ENCODE measurements at places on chromosomes 4 and X.
A peak's percentile ranks its signal among the peaks of the same experiment; 100 is the strongest.

DNA sequence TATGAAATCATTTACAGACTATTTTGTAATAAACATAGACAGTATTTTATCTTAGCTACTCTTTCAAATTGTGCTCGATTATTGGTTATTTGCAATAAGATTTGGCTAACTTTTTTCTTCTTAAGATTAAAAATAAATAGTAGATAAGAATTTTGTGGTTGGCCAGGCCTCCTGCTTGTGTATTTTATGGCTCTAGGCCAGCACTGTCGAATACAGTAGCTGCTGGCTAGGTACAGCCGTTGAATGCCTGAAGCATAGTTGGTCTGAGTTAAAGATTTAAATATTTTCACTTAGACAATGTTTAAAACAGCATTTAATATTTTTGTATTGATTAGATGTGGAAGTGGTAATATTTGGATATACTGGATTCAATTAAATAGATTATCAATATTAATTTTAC is 481.0 kb downstream of the SPRY1 start:
- H3K4me1 ChIP-seq = no peaks in the 10 kb centered on the region
- no peak overlapping the region for H3K4me3 ChIP-seq
- DNase-seq = no peak
- H3K36me3 ChIP-seq = no peaks in the 10 kb centered on the region
- H3K27ac ChIP-seq = no peak overlapping the region

GRCh38 chrX:13177921-13178566 is 133.6 kb upstream of the FAM9C start:
- DNase-seq = no peak
- H3K27me3 ChIP-seq = no peaks in the 10 kb centered on the region
- no peaks in the 10 kb centered on the region for H3K4me1 ChIP-seq
- H3K4me3 ChIP-seq = no peak overlapping the region

DNA sequence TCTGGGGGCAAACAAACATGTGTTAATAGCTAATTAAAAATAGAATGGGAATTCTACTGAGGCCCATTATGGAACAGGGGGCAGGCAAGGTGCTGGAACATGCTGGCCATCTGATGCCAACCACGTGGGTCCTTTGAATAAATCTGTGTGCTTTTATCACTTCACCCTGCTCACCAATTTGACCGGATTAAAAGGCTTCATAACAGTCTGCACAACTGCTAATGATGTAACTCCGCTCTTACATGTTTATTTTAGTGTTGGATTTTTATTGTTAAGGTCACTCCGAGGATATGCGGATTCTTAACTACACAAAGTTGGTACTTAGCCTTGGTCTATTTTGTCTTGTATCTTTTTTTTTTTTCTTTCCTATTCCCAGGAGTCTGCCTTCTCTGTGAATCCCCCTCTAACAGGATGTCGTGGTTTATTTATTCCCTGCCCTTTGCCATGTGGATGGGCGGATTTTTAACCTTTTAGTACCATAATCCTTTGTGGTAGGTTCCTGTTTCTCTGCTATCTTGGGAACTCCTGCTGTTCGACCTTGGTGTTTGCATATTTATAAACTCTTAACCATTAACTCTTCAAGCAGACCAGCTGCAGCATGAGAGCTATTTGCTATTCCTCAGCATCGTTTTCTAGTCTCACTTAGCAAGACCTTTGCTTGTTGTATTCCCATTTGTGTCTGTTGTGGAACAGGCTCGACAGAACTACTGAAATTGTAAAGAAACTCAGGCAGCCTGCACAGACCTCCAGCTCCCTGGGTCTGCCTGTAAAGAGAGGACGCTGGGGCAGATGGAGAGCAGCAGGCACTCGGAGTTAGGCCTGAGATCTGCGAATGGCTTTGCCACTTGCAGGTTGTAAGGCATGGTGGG is 38.0 kb downstream of the TRIM2 start:
- H3K27me3 ChIP-seq = no peaks in the 10 kb centered on the region
- H3K27ac ChIP-seq = no peak overlapping the region
- H3K4me3 ChIP-seq = no peak overlapping the region
- peak; percentile 73 for DNase-seq
- H3K36me3 ChIP-seq = no peaks in the 10 kb centered on the region

DNA sequence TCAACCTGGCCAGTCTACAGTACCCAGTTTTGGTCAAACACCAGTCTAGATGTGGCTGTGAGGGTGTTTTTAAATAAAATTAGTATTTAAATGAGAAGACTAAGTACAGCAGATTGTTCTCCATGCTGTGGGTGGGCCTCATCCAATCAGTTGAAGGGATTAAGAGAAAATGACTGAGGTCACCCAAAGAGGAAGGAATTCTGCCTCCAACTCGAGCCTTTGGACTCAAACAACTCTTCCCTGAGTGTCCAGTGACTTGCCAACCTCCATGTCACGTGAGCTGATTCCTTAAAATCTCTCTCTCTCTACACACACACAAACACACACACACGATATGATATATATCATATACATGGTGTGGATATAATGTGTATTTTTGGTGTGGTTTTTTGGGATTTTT is 10.0 kb downstream of the TREX2 start:
- no peak for DNase-seq
- H3K27ac ChIP-seq = no peak overlapping the region
- H3K4me3 ChIP-seq = no peak overlapping the region
- no peaks in the 10 kb centered on the region for H3K36me3 ChIP-seq
- H3K27me3 ChIP-seq = no peaks in the 10 kb centered on the region

DNA sequence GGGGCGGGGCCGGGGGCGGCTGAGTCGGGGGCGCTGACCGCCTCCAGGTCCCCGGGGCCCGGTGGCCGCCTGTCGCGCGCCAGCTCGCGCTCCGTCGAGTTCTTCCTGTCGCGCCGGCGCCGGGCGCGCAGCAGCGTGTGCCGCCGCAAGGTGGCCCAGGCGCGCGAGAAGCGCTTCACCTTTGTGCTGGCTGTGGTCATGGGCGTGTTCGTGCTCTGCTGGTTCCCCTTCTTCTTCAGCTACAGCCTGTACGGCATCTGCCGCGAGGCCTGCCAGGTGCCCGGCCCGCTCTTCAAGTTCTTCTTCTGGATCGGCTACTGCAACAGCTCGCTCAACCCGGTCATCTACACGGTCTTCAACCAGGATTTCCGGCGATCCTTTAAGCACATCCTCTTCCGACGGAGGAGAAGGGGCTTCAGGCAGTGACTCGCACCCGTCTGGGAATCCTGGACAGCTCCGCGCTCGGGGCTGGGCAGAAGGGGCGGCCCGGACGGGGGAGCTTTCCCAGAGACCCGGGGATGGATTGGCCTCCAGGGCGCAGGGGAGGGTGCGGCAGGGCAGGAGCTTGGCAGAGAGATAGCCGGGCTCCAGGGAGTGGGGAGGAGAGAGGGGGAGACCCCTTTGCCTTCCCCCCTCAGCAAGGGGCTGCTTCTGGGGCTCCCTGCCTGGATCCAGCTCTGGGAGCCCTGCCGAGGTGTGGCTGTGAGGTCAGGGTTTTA is 1.5 kb downstream of the ADRA2C start:
- H3K27ac ChIP-seq = no peak overlapping the region
- H3K4me1 ChIP-seq = peaks cover 11% of the 10 kb centered on the region
- no peaks in the 10 kb centered on the region for H3K36me3 ChIP-seq
- no peaks in the 10 kb centered on the region for H3K27me3 ChIP-seq

- no peaks in the 10 kb centered on the region for H3K27me3 ChIP-seq
- no peaks in the 10 kb centered on the region for H3K4me1 ChIP-seq
- H3K27ac ChIP-seq = no peak overlapping the region
- H3K36me3 ChIP-seq = no peaks in the 10 kb centered on the region
- no peak overlapping the region for H3K4me3 ChIP-seq
Measured at GRCh38 chrX:105969487-105969886, 69.0 kb downstream of the SERPINA7 start.

DNA sequence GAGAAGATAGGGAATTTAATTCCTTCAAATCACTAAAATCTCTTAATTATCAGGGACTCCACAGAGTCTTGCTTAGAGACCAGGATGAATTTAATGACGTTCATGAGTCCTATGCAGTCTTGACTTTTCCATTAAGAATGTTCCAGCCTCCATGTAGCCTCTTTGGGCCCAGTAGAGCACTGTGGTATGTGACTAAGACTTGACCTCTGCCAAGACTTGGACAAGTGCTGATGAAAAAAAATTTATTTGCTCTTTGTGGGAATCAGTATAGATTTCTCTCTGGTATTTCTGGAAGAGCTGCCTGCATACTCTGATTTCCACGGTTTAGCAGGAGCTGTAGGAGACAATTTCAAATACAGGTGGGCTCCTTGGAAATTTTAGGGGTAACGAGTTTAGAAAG is 40.6 kb downstream of the CHRDL1 start:
- no peaks in the 10 kb centered on the region for H3K36me3 ChIP-seq
- no peak overlapping the region for H3K4me3 ChIP-seq
- no peak overlapping the region for H3K27ac ChIP-seq
- no peak for DNase-seq
- H3K4me1 ChIP-seq = no peaks in the 10 kb centered on the region

- H3K4me3 ChIP-seq = no peak overlapping the region
- H3K27me3 ChIP-seq = no peaks in the 10 kb centered on the region
Measured at GRCh38 chr4:73028621-73029020, 40.9 kb downstream of the COX18 start.

- no peaks in the 10 kb centered on the region for H3K36me3 ChIP-seq
- peak; percentile 96 for DNase-seq
- H3K27ac ChIP-seq = no peak overlapping the region
- H3K4me1 ChIP-seq = no peaks in the 10 kb centered on the region
- H3K4me3 ChIP-seq = no peak overlapping the region
Measured at GRCh38 chr4:183430317-183430993, 14.0 kb upstream of the CDKN2AIP start.

DNA sequence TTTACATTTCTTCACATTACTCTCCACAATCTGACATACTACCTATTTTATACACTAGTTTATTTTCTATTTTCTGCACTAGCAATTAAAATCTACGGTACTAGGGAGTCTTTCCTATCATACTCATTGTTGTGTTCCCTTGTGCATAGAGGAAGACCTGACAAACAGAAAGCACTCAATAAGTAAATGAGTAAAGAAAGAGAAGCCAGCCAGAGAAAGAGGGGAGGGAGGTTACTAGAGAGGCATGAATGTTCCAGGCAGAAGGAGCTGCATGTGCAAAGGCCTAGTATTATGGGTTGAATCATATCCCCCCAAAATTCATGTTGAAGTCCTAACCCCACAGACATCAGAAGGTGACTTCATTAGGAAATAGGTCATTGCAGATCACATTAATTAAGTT is 114.0 kb downstream of the ZAR1 start:
- H3K4me3 ChIP-seq = no peak overlapping the region
- no peak for DNase-seq
- no peaks in the 10 kb centered on the region for H3K36me3 ChIP-seq

DNA sequence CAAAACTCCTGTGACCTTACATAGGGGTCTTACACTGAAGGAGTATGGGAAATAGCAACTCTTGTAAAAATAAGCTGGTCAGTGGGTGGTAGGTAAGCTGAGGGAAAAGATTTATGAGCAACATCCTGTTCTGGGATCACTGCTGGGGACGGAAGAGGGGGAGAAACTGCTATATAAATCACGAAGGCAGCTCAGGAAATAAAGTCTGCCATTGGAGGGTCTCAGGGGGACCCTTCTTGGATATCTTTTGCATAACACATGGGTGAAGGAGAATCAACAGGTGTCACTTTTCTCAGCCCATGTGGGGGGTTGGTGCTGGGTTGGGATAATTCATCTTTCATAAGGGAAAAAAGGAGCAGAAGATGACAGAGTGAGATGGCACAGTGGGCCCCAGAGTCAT is 33.7 kb downstream of the AFF1 start:
- H3K4me3 ChIP-seq = no peak overlapping the region
- H3K27me3 ChIP-seq = no peaks in the 10 kb centered on the region
- no peak overlapping the region for H3K27ac ChIP-seq
- DNase-seq = no peak

- no peaks in the 10 kb centered on the region for H3K27me3 ChIP-seq
- no peak overlapping the region for H3K27ac ChIP-seq
- DNase-seq = no peak
- no peak overlapping the region for H3K4me3 ChIP-seq
- H3K36me3 ChIP-seq = no peaks in the 10 kb centered on the region
Measured at GRCh38 chr4:182453830-182454229, 210.6 kb downstream of the TENM3 start.

- no peak overlapping the region for H3K27ac ChIP-seq
- no peak overlapping the region for H3K4me3 ChIP-seq
- no peaks in the 10 kb centered on the region for H3K27me3 ChIP-seq
- H3K36me3 ChIP-seq = no peaks in the 10 kb centered on the region
Measured at GRCh38 chr4:148980782-148981480, 538.7 kb upstream of the NR3C2 start.

- DNase-seq = no peak
- H3K4me1 ChIP-seq = no peaks in the 10 kb centered on the region
- no peak overlapping the region for H3K27ac ChIP-seq
- no peaks in the 10 kb centered on the region for H3K36me3 ChIP-seq
- no peak overlapping the region for H3K4me3 ChIP-seq
Measured at GRCh38 chr4:81366779-81367178, 104.9 kb downstream of the RASGEF1B start.

All from mesendoderm (in vitro differentiated cells).